ENCODE measurements at places on chromosomes 12 and 14. TPM values are rescaled to one million over a fixed set of nuclear protein-coding genes. Genes with fewer than 3 reads are reported as not detected.

The ARMH4 gene
- not detected for polyA plus RNA-seq

DNA sequence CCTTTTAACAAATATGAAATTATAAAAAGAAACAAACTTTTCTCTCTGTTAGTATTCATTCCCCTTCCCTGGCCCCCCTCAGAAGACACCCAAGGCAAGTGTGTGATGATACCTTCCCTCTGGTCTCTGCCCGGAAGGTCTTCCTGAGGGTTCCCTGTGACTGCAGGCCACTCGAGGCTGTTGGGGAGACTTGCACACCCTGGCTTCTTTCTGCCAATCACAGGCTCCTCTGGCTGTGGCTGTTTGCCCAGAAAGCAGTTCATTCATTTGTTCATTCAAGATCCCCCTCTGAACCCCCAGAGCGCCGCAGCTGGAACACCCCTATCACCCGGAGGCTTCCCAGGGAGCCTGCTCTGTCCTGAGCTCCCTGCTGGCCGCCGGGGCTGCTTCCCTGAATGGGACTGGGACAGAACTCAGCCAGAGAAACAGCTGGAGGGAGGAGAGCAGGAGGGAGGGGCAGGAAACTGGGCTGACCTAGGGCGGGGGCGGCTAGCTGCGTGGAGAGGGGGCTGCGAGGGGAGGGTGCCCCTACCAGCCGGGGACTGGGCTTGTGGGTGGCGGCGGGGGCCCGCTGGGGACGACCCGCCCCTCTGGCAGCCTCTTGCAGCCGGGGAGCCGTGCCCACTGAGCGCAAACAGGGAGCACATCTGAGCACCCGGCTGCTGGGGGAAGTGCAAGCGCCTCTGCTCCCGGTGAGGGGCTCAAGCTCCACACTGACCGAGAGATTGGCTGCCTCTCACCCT, at the start of gene CMKLR1:
TSS of gene CMKLR1 (minus strand) at position 397 of the 743 bp plus-strand sequence. CDS start 45,720 bp downstream, outside the sequence.
- no peak for DNase-seq

The FRMD6 gene
- 0.12 TPM for polyA plus RNA-seq

The KRT7 gene
- 2.7 TPM for polyA plus RNA-seq

DNA sequence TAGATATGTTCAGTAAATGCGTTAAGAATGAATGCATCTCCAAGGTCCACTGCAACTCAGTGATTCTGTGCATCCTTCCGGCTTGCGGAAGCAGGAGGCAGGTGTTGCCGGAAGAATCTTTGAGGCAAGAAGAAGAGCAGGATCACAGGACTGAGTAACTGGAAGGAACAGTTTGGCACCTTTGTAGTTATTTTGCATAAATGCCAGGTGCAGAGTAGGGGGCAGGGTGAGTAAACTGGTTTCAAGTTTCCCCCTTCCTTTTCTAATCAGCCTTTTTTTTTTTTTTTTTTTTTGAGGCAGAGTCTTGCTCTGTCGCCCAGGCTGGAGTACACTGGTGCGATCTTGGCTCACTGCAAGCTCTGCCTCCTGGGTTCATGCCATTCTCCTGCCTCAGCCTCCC, 22.3 kb downstream of the DYRK4 start:
- DNase-seq, result no peak

- no peak for DNase-seq
Measured at GRCh38 chr14:97704316-97704885, 907.2 kb downstream of the VRK1 start.

The KRT3 gene
- not detected for polyA plus RNA-seq

The CSRNP2 gene
- 1.7 TPM for polyA plus RNA-seq

The LHX5 gene
- polyA plus RNA-seq, result not detected

The ANO4 gene
- not detected for polyA plus RNA-seq

The E2F7 gene
- polyA plus RNA-seq, result not detected

DNA sequence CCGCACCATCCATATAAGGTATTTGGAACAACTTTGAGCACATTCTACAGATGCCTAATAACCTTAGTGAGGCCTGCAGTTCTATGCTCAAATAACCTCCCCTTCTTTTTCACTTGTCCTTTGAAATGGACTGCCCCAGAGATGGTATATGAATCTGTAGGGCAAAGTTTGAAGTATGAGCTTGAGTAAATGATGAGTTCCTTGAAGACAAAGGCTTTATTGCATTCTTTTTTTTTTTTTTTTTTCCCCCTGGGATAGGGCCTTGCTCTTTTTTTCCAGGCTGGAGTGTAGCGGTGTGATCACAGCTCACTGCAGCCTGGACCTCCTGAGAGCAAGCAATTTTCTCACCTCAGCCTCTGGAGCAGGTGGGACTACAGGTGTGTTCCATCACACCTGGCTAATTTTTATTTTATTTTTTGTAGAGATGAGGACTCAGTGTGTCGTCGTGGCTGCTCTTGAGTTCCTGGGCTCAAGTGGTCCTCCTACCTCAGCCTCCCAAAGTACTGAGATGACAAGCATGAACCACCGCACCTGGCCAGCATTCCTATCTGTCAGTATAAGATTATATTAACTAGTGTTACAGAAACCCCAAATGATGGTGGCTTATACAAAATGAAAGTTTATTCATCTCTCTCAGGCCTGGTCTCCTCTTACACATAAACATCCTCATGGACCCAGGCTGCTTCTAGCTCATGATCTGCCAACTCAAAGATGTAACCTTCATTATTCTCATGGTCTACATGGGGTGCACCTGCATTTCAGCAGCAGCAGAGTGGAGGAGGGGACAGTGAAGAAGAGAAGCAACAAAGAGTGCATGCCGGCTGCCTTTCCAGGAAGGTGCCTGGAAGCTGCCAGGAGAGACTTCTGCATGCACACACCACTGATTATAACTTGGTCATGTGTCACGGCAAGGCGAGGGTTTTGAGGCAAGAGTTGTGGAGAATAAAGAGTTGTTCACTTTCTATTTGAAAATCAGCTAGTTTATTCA, 101.4 kb downstream of the DUSP16 start:
- DNase-seq, result no peak

The FGF6 gene
- polyA plus RNA-seq, result not detected
